Epithelial cell of esophagus (primary cell): ENCODE measurements at places on chromosomes 4 and X.

DNA sequence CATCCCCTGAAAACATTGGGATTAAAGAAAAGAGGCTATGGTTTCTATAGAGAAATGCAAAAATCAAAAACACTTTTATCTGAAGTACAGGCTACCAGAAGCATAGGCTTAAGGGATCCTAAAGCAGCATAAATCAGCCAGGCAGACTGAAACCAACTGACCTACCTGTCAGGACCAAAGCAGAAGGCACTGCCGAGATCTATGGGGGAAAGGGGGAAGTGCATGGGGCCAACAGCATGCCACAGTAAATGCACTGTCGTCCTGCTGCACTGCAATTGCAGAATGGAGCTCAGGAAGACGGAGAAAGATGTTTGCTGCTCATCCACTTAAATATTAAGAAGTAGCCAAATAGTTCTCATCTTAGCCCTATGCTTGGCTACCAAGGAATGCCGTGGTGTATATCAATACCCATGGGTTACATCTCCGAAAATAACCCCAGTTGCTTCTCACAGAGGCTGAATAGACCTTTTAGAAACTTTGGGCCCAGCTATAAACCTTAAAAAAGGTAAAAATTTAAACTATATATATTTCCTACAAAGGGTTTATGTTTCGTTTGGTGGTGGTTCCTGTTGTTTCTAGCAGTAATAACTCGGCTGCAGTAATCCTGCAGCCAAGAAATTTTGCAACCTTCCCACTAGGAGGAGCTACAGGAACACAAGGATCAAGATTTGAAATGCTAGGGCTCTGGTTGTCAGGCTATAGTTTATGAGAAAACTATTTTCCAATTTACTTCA lies 312.2 kb upstream of the DIAPH2 start:
- peak; percentile 45 for DNase-seq

GRCh38 chr4:112895811-112896608 lies 153.4 kb upstream of the ANK2 start:
- peak; percentile 50 for DNase-seq

DNA sequence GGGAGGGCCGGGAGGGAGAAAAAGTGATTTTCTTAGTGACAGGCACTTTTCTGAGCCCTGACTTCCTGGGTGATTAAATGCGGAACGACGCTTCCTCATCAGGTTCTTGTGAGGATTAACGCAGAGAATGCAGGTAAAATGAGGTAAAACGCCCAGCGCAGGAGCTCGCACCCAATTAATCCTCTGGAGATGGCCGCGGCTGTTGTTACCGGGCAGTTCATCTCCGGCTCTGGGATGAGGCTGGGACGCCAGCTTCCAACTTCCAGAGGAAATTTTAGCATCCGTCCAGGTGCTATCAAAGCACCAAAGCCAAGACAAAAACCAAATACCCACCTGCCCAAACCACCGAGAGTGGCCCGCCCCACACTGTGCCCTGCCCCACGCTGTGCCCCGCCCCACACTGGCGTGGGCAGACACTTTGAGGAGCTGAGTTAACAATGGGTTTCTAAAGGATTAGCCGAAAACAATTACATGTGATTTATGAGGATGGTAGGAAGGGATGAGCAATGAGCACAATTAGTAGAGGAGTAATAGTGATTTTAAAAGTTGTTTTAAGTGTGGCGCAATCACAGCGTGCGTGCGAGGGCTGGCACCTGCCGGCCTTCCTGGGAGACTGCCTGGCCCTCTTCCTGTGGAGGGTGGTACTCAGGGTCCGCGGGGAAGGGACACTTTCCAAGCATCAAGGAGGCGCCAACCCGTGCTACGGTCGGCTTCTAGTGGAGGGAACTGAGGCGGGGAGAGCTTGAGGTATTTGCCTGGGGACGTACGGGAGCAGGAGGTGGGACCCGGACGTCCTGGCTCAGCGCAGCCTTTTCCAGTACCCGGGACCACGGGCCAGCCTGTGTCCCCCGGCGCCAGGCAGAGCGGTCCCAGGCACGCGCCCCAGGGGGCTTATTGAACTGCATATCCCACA lies 41.6 kb upstream of the ADRA2C start:
- no peak for DNase-seq

GRCh38 chr4:24055623-24056022 lies 165.8 kb upstream of the PPARGC1A start:
- DNase-seq, result no peak

GRCh38 chr4:11470438-11471045 lies 41.8 kb upstream of the HS3ST1 start:
- peak; percentile 83 for DNase-seq

- DNase-seq, result peak; percentile 1
Observed at GRCh38 chr4:171378323-171378722, 434.9 kb upstream of the GALNTL6 start.

DNA sequence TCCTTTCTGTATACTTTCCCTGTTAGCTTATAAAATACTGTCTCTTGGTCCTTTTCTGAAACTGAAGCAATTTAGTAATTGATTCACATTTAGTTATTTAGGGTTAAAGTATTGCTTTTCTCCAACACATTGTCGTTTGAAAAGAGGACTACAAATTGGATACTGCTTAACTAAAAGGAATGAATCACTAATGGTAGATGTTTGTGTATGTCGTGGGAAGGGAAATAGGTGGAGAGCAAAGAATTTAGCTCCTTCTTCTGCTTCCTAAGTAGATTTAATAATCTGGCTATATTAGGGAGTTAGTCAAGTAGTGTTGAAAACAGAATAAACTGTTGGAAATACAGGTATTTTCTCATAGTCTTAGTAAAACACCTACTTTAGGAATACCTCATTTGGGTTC lies 27.9 kb downstream of the SLAIN2 start:
- no peak for DNase-seq

DNA sequence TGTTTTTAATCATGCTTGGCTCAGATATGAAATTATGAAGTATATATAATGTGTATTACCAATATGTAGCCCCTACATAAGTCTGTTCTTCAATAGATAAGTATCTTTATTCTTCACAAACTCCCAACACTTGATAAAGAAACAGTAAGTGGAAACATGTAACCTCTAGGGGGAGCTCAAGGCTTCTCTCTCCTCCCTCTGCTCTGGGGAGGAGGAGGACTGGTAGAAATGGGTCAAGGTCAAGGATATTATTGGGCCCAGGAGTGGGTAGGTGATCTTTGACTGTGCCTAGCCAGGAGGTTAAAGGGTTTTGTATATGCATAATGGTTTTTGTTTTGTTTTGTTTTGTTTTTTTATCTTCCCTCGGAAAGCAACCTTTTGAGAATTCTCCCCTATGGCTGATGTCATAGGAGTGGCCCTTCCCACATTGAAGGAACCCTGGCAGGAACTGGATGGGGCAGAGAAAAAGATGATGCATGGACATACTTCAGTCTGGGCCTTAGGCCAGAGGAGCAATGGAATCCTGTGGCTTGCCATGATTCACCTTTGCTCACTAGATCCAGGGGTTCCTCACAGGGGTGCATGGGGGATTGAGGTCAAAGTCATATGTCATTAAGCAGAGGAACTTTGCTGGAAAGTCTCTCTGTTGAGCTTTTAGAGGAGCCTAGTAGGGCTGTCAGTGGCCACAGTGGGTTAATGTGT lies 460.3 kb downstream of the MID1IP1 start:
- peak; percentile 67 for DNase-seq

DNA sequence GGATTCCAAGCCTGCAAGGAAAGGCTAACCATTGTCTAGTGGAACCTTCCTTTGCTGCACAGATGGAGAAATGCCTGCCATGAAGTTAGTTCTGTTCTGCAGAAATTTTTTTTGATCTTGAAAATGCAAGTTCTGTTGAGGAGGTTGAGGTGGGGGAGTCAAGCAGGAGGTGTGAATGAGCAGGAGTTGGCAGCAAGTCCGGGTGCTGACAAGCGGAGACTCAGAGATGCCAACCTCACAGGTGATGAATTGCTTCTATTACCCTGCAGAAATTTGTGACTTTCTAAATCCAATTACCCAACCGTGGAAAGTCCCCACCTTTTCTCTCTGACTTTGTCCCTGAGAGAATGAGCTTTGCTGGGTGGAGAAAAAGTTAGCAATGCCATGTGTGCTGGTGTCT lies 350.1 kb downstream of the DHRSX start:
- peak; percentile 17 for DNase-seq

GRCh38 chr4:140342620-140343019 lies 30.8 kb upstream of the SCOC start:
- DNase-seq, result no peak

GRCh38 chr4:151251603-151252304 lies 25.2 kb upstream of the PRSS48 start:
- no peak for DNase-seq

- peak; percentile 18 for DNase-seq
Observed at GRCh38 chr4:54065282-54066087, 1.1 kb upstream of the CHIC2 start.

- DNase-seq, result peak; percentile 61
Observed at GRCh38 chr4:173935622-173936405, 347.7 kb downstream of the FBXO8 start.

- peak; percentile 63 for DNase-seq
Observed at GRCh38 chr4:84971319-84971932, 4.9 kb upstream of the WDFY3 start.

DNA sequence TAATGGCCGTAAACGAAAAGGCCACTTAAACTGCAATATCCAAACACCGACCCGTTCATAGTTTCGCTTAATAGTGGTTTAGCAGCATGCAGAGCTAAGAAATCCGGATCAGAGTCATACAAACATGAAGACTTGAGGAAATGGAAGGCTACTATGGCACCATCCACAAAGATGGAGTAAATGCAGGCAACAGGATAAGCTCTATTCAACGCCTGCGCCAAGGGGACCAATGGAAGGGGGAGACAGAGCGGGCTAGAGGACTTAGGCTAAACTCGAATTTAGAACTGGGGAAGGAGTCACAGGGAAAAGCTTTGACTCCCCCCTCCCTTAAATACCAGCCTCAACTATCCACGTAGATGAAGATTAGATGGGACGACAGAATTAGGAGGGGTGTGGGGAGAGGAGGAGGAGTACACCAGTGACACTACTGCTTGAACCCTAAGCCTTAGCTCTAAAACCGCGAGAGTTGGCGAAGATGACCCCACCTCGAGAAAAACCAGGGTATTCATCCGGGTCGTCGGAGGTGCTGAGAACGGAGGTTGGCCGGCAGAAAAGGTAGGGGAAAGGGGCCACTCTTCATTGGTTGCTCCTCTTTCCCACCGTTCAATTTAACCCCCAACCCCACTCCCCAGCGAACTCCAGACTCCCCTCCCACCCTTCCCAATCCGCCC lies 3.5 kb downstream of the HUWE1 start:
- peak; percentile 49 for DNase-seq

DNA sequence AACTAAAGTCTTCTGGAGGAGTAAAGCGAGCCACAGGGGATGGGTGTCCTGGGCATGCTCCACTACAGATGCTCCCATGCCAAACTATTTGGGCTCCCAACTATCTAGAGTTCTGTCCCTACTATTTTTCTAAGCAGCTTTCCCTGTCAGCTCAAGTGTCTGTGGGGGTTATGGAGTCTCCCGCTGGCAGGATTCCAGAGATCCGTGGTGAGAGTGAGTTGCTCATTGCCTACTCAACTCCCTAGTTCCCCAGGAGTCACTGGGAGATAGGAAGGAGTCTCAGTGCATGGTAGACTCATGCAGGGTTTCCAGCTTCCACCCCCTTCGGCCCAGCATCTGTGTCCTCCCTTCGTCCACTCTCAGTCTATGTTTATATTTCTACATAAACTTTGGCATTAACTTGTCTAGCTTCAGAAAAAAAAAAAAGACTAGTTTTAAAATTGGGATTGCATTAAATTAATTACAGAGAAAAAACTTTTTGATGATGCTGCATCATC lies 55.1 kb upstream of the INPP4B start:
- DNase-seq, result peak; percentile 8

GRCh38 chrX:153441981-153442380 lies 3.9 kb downstream of the TREX2 start:
- peak; percentile 84 for DNase-seq

GRCh38 chr4:69999420-69999819 lies 3.7 kb downstream of the STATH start:
- peak; percentile 42 for DNase-seq

- no peak for DNase-seq
Observed at GRCh38 chr4:46211406-46211805, 87.6 kb upstream of the GABRG1 start.

DNA sequence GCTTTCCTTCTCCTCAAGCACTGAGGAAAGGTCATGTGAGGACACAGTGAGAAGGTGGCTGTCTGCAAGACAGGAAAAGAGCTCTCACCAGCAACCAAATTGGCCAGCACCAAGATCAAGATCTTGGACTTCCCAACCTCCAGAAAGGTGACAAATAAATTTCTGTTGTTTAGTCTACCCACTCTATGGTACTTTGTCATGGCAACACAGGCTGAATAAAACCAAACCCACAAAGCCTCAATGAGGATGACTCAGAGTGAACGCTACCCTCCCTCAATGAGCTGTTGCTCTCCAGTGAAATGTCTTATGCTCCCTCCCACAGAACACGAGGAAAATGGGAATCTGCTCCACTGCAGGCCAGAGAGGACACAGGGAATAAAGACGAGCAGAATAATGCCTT lies 244.1 kb downstream of the RAB28 start:
- no peak for DNase-seq

GRCh38 chrX:150058728-150059127 lies 120.4 kb upstream of the EOLA2 start:
- no peak for DNase-seq

GRCh38 chr4:3210467-3210866 lies 38.5 kb upstream of the MSANTD1 start:
- DNase-seq, result no peak

DNA sequence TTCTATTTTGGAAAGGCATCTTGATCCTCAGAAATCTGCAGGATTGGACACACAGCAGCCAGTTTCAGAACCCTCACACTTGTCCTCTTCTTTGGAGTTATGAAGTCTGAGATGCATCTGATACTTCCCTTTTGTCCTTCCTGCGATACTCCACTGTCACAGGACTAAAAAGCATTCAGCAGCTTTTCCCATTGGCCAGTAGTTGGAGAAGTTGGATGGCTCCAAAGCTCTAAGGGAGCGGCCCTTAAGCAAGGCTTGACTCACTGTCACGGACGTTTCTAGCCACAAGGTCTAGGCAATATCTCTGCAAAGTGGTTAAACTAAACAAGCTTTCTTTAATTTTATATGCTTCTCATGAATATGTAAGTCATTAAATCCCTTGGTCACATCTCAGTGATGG lies 417.0 kb downstream of the AFF2 start:
- DNase-seq, result no peak

DNA sequence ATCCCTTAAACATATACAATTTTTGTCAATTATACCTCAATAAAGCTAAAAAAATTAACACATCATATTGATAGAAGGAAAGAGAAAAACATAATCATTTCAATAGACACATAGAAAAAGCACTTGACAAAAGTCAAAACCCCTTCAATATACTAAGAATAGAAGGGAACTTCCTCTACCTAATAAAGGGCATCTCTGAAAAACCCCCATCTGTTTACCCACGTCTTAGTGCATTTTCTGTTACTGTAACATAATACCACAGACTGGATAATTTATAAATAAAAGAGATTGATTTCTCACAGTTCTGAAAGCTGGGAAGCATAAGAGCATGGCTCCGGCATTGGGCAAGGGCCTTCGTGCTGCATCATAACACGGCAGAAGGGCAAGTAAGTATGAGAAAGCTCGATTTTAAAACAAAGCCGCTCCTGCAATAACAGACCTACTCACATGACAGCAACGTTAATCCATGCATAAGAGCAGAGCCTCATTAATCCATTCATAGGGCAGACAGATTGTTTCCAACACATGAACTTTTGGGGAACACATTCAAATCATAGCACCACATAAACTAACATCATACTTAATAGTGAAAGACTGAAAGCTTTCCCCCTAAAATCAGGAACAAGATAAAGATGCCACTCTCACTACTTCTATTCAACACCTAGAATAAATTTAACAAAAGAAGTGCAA lies 15.7 kb downstream of the STEEP1 start:
- no peak for DNase-seq
